ENCODE measurements at places on chromosomes 3 and 15.

GRCh38 chr15:32053719-32054118 is 23.4 kb downstream of the CHRNA7 start:
- no peak for DNase-seq

DNA sequence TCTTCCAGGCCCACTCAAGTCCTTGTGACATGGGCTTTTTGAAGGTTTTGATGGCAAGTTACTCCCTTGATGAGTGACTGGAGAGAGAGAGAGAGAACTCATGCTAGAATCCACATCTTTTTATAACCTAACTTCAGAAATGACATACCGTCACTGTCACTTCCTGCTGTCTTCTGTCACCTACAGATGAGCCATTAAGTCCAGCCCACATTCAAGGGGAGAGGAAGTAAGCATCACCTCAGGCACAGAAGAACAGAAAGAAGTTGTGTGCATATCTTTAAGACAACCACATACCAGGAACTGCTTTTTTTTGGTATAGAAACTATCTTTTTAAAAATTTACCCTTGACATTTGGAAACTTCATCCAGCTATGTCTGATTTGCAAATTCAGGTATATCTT is 16.6 kb upstream of the TXNRD3 start:
- no peak for DNase-seq

- no peak for DNase-seq
Measured at GRCh38 chr3:42970976-42971772, 7.9 kb upstream of the GASK1A start.

GRCh38 chr3:43531835-43532234 is 90.0 kb downstream of the ANO10 start:
- no peak for DNase-seq

DNA sequence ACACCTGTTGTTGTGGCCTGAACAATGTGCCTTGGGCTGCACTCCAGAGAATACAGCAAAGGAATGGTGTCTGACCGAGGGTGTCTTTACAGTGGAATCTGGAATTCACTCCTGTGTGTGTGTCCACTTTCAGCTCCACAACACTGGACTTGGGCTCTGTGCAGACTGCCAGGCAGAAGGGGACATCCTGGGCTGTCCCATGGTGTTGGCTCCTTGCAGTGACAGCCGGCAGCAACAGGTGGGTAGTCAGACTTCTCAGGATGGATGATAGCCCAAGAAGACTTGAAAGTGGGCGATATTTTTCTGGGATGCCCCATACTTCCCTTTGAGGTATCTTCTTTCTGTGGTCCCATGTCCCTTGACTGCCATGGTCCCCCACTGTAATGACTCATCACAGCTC is 45.0 kb downstream of the DPH3 start:
- no peak for DNase-seq

DNA sequence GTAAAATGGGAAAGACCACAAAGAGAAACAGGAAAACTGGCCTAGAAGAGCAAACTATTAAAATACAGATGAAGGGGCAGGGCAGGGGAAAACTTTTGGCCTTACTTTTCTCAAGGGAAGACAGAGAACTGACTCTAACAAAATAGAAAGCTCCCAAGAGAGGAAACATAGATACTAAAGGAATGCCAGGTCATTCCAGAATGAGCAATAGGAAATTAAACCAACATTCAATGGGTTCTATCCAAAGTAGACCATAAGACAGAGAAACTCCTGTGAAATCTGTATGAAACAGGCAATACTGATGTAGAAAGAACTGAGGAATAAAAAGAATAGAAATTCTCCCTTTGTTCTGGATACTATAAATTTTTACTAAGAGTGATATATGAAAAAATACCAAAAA is 491.8 kb downstream of the MECOM start:
- no peak for DNase-seq

GRCh38 chr15:68821841-68822381 is 1.2 kb upstream of the ANP32A start:
- peak; percentile 67 for DNase-seq

DNA sequence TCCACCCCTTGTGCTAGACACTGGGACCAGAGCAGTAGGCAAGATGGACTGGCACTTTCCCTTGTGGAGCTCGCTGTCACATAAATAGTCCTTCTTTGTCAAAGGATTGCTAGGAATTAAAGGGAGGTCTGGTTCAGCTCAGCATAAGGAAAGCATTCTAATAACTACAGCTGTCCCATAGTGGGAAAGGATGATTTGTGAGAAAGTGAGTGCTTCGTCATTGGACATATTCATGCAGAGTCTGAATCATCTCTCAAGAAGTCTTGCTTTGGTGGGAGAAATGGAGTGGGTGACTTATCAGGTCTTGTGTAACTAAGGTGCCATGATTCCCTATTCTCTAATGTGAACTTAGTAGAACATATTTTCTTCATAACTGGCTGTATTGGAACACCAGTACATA is 14.7 kb downstream of the PPARG start:
- DNase-seq = peak; percentile 95

- no peak for DNase-seq
Measured at GRCh38 chr3:187833799-187834578, 88.7 kb upstream of the BCL6 start.

DNA sequence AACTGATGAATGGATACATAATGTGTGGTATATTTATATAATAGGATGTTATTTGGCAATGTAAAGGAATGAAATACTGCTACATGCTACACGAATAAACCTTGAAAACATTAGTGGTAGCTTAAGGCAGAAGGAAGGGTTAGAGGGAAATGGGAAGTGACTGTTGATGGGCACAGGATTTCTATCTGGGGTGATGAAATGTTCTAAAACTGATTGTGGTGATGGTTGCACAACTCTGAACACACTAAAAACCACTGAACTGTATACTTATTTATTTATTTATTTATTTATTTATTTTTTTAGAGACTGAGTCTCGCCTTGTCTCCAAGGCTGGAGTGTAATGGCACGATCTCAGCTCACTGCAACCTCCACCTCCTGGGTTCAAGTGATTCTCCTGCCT is 24.8 kb upstream of the SHISA5 start:
- peak; percentile 77 for DNase-seq

DNA sequence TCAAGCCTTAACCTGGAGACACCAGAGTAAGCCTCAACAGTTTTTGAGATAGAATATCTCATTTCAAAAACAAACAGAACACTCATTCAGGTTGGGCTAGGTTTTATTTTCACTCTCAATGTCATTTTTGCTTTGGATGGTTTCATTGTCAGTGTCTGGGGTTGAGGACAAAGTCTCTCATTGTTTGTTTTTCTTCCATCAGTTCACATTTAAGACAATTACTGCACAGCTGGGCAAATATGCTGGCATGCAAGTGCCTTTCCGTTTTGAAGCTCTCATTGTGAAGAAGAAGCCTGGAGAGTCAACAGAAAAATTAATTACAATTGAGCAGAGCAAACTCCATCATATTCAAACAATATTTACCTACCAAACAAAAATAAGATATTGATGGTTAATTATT is 1050.0 kb downstream of the TBL1XR1 start:
- no peak for DNase-seq

- no peak for DNase-seq
Measured at GRCh38 chr15:86915811-86916331, 836.2 kb downstream of the AGBL1 start.

DNA sequence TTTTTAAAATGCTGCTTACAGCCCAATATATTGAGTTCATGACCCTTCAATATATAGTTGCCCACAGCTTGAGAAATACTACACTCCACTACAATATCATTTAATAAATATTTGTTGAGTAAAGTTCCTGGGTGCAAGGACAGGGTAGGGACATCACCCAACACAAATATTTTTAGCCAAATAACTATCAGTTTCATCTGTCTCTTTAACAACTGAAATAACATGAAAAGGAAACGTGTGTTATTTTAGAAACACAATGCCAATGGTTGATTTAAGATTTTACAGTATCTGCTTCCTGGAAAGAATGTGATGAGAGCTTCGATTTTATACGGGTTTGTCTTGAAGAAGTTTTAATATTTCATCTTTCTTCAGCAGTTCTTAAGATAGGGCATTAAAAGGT is 67.7 kb upstream of the CDV3 start:
- DNase-seq = no peak

GRCh38 chr3:69020424-69020823 is 6.9 kb upstream of the EOGT start:
- no peak for DNase-seq

DNA sequence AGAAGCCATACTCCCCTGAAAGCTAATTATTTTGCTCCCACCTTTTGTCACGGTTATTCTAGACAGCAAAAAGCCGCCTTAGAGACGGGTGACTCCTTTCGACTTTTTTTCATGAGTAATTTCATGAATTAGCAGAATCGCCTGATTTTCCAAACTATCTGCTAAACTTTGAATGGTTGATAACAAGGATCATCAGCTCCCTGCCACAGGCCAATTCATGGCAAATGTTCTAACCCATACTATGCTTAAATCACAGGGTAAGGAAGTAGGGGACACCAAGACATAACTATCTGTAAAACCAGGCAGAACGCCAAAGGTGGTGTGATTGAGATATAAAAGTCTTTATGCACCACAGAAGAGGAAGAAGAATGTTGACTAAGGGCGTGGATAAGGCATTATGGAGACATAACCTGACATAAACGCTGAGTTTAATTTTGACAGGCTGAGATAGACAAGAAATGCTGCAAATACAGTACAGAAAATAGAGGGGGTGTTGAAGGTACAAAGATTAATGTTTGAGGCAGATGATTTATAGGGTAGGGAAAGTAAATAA is 891 bp upstream of the DMXL2 start:
- DNase-seq = peak; percentile 80

DNA sequence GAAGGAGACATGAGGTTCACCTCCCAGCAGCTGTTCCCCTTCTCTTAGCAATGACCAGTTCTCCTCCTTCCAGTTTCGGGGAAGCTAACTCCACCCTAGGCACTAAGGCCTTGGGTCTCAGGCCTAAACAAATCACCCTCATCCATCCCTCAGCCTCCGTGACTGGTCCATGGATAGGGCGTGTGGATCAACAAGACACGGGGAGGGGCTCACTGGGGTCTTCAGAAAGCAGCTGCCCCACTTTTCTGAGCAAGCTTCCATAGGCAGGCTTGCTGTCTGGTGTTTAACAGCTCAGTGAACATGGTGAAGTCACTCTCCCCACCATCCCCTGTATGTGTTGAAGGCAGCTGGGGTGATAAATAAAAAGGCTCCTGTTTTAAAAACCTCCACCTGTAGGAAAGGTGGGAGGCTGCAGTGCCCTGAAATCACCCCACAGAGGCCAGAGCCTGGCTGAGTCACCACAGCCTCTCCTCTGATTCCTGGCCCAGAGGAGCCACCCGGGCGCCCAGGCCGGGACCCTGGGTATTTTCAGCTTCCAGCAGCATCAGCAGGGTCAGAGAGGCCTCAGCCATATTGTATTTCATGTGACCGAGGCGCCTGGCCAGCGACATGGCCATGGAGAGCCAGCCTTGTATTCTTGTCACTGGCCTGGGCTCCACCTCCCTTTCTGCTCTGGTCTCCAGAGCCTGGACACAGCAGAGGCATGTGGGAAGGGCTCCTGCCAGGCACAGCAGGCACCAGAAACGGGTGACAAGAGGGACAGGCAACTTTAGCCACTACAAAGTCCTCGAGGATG is 60.3 kb upstream of the HERC1 start:
- no peak for DNase-seq

DNA sequence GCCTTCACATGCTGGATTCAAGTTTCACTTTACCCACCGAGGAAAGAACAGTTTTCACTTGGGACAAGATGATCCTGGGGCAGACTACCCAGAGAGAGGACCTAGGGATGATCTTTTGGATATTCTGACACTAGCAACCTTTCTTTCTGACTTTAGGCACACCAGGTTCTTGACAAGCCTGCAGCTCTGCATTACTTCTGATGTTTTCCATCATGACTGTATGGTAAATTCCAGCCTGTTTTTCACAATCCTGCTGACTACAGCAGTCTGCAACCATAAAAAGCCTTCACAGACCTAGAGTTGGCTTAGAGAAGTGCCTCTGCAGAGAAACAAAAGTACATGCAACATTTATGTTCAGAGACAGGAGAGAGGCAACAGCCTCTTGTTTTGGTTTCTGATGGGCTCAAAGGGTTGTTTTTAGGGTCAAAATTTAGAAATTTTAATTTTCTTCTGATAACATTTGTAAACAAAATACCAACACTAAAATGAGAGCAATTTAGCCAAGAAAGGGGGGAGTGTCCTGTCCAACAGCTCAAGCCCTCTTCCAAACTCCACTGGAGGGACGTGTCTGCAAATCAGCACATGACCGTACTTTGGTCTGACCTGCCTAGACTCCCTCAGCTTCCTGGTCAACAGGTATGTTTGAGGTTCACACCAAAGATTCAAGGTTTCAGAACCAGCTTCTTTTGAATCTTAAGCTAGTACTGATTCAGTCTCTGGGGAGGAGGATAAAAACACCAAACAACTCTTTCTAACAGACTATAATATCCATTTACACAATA is 799 bp downstream of the ABI3BP start:
- no peak for DNase-seq

- DNase-seq = no peak
Measured at GRCh38 chr3:98603580-98603979, 10.2 kb upstream of the CPOX start.

GRCh38 chr3:134647902-134648760 is 2.7 kb downstream of the KY start:
- DNase-seq = no peak

DNA sequence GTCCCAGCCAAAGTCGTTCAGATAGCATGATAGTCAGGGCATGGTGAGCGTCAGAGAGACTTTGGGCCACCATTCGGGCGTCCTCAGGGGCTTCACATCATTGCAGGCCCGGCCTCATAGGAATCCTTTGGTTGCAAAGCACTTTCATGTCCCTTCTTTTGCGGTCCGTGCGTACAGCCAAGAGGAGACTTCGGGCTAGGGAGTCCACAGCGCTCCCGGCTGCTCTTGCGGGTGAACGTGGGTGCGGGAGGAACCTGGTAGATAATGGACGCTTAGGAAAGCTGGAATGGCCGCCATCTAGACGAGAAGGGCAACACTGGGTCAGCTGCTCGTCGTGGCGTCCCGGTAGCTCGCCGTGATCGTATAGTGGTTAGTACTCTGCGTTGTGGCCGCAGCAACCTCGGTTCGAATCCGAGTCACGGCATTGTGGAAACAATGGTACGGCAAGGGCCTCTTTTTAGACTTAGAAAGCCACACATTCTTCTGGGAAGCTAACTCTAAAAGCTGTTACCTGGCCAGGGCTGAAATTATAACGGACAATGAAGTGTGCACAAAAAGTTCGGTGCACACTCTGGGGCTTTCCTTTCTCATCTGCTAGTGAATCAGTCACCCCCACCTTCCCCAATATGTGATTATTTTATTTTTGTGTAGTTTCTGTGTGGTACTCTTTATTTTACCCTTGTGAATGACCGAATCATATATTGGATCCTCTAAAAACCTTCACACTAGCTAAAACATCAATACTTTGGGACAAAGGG is 13.2 kb upstream of the SHF start:
- peak; percentile 82 for DNase-seq

GRCh38 chr3:173191611-173192010 is 50.6 kb upstream of the SPATA16 start:
- DNase-seq = no peak

GRCh38 chr3:18295171-18295920 is 129.8 kb downstream of the SATB1 start:
- DNase-seq = no peak

DNA sequence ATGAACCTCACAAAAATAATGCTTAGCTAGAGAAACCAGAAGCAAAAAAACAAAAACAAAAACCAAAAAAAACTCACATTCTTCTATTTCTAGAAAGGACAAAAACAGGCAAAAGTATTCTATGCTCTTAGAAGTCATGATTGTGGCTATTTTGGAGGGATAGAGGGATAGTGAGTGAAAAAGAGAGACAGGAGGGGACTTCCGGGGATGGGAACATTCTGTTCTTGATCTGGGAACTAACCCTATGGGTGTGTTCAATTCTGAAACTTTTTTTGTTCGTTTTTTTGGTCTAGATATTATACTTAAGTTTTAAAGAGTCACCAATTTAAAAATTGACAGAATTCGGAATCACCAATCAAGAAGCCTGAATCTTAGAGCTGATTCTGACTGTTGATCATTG is 120.0 kb upstream of the TPM1 start:
- DNase-seq = no peak
